ELR (cell line): ENCODE measurements at places on chromosomes 2 and 18.

GRCh38 chr2:130388221-130388907, 32.5 kb downstream of the PTPN18 start:
- no peak for DNase-seq

GRCh38 chr2:134087371-134087921, 166.4 kb upstream of the MGAT5 start:
- DNase-seq, result no peak

- no peak for DNase-seq
These were observed 43.1 kb downstream of the GPC1 start for GRCh38 chr2:240478346-240479110.

GRCh38 chr2:150097901-150098531, 389.5 kb downstream of the RND3 start:
- DNase-seq, result peak; percentile 40

- DNase-seq, result no peak
These were observed 681.0 kb upstream of the LRRTM4 start for GRCh38 chr2:78202986-78203670.

DNA sequence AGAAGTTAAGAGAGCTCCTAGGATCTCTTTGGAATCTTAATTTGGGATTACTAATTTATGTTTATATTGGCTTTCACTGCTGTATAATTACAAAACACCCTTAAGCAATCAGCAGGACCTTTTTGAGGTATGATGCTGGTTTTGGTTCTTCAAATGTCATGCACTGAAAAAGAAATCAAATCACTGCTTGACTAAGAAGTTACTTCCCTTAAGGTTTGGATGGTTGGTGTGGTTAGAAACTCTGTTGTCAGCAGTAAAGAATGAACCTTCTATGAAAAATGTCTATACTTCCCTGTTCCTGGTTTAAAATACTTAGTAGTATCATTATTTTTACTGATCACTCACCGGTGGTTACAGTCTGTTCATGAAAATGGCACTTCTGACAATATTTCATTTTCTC, 5.5 kb downstream of the COLEC12 start:
- no peak for DNase-seq

GRCh38 chr2:44948565-44949328, 7.2 kb downstream of the SIX3 start:
- DNase-seq, result no peak

GRCh38 chr2:232929303-232930058, 59.4 kb downstream of the SNORC start:
- no peak for DNase-seq

GRCh38 chr2:98839292-98839691, 96.7 kb downstream of the CRACDL start:
- DNase-seq, result peak; percentile 51

DNA sequence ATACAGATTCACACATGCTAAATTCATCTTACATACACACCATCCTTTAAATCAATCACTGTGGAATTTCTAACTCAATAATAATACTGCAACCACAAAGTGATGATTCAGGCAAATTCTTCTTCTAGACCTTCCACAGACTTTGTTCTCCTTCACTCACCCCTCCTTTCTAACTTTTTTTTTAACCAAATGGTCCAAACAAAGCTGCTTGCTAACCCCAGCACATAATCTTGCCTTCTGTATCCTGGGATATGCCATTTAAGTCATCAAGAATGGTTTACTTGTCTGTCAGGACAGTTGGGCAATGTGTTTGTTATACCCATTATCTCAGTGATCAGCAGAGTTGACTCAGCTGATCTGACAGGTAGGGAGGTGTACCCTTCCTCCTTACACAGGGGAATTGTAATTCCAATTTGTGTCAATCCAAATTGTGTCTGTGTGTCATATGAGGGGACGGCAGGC, 10.0 kb downstream of the SLC40A1 start:
- DNase-seq, result peak; percentile 81

DNA sequence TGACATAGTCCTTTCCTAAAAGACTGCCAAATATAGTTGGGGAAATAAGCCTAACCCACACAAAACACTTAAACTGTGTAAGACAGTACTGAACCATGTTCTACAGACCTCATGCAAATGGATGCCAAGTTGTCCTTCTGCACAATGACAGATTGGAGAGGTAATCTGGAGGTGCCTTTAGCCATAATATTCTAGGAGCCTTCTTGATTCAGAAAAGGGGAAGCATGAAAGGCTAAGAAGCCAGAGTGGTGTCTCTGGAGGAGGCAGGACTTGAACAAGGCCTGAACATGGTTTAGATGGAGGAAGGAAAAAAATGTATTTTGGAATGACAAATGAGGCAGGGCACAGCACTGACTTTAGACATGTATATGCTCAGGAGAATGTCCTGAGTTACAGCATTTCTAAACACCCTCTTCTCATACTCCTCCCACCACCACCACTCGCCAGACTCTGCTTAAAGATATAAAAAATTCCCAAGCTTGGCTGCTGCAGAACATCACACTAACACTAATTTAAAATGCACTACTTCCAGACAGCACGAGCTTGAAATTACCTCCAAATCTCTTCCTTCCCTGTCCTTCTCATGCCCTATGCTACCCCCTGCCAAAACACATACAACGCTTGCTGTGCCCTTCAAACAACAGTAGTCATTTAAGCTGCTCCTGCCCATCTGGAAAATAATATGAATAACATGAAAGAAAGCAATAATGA, 110.4 kb downstream of the ANKRD44 start:
- no peak for DNase-seq

DNA sequence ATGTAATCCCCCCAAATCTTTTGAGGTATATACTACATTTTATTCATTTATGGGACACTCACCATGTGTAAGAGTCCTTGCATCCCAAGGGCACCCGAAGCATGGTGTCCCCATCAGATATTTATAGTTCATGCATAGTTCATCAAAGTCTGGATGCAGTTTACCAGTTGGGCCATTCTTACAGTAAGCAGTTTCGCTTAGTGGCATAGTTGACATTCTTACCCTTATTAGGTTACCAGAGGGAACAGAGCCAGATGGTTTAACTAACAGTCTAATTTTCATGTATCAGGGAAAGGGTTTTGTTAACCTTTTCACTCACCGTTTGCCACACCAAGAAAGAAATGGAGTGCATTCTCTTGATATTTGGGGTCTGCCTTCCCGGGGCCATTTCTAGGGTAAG, 7.1 kb downstream of the ZNF407 start:
- DNase-seq, result no peak

- DNase-seq, result no peak
These were observed 95.5 kb downstream of the ZNF521 start for GRCh38 chr18:25256439-25256838.

DNA sequence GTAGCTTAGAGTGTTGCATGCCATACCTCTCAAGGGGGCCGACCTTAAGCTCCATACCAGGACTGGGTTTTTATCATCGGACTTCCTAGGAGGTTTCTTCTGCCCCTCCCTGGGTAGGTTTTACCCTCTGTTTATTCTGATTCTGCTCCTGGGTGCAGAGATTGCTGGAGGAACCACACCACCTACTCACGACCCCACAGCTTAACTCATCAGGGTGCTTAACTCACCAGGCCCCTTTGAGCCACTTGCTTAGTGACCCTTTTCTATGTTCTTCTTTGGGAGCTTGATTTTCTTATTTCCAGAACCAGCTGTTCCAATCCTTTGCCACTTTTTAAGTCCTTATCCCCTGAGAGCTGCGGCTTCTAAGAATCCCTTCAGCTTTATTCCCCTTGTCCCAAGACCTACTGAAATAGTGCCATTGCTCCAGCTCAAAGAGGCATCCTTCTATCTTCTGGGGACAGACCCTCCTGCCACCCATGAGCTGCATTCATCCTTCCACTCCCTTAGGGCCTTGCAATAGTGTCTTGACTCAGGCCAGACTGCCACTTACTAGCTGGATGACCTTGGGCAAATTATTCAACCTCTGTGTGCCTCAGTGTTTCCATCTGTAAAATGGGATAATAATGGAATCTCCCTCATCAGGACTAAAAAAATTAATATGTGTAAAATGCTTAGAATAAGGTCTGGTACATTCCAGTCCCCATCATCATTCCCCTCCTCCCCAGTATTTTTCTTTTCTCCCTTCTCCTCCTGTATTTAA, 5.8 kb downstream of the OXER1 start:
- DNase-seq, result no peak

GRCh38 chr2:134206573-134206972, 47.3 kb upstream of the MGAT5 start:
- DNase-seq, result peak; percentile 71

DNA sequence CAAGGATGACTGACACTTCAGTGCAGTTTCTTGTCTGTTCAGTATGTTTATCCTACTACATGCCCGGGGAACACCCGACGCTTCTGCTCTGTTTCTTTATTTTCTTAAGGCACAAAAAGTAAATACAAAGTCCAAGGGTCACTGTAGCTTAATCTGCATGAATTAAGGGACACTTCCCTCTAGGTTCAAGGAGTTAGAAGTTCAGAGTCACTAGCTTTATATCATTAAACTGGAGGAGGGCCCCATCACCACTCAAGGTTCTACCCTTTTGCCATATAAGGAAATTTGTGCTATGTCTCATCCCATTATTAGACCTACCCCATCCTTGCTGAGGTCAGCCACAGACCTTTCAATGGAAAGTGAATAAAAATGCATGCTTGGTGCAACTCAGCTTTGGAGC, 27.6 kb upstream of the RMDN2 start:
- DNase-seq, result no peak

- no peak for DNase-seq
These were observed 4.9 kb downstream of the CCT7 start for GRCh38 chr2:73238976-73239375.

- peak; percentile 23 for DNase-seq
These were observed 12.9 kb upstream of the DTNA start for GRCh38 chr18:34697233-34697632.

DNA sequence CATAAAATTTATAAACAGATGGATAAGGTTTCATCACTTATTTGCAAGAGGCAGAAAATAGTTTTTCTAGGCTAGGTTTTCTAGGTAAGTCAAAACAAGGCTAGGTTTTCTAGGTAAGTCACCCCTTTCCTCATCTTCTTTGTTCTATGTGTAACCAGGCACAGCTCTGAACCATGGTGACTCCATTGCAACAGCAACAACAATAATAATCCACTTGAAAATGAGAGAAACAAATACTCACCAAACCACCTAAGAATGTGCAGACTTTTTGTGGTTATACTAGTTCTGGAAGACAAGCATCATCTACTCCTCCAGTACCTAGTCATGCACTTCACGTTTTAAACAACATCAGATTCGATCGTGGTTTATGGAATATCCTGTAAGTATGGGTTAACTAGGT, 237.4 kb upstream of the ACVR2A start:
- DNase-seq, result no peak

DNA sequence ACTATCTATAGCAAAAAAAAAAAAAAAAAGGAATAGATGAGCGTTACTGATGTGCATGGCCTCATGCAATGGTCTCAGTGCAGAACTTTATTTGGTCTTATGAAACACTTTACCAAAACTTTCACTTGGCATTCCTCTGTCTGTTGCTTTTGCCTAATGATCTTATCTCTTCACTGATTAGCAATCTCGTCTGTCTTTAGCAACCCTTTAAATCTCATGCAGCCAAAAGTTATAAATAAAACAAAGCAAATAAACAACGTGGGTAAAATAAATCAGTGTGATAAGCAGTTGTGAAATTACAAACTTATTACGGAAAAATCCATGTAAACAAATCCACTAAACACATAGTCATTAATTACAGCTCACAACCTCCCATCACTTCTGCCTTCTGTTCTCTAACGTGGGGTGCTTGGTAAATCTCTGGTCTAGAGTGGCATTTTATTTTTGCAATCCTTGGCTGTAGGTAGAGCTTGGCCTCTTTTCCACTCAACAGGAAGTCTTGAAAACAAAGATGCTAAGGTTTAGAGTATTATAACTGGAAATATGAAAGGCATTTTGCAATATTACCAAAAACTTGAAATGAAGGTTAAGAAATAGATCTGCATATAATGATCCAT, 288.0 kb downstream of the AFF3 start:
- no peak for DNase-seq

GRCh38 chr18:38087538-38087937, 521.9 kb upstream of the CELF4 start:
- DNase-seq, result no peak

- DNase-seq, result no peak
These were observed 23.5 kb downstream of the COMMD1 start for GRCh38 chr2:61928826-61929461.

GRCh38 chr18:62611453-62612288, 88.8 kb downstream of the ZCCHC2 start:
- DNase-seq, result no peak

DNA sequence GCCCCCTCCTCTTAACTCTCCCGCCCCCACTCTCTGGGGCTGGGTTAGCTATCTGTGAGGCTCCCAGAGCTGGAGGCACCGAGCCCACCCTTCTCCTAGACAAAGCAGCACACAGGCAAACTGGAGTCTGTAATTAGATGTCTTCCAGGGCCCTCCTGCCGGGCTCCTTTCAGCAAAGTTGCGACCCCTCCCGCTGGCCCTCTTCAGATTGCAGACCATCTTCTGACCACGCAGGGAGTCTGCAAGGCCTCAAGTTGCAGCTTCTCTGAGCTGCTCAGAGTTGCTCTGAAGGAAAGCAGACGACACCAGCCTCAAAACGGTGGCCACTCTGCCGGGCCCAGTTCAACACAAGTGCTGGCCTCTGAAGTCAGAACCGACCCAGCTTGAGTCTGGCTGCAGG, 228.4 kb upstream of the COPS8 start:
- DNase-seq, result no peak
